ENCODE measurements at places on chromosomes 12 and 14.
A peak's percentile ranks its signal among the peaks of the same experiment; 100 is the strongest.

DNA sequence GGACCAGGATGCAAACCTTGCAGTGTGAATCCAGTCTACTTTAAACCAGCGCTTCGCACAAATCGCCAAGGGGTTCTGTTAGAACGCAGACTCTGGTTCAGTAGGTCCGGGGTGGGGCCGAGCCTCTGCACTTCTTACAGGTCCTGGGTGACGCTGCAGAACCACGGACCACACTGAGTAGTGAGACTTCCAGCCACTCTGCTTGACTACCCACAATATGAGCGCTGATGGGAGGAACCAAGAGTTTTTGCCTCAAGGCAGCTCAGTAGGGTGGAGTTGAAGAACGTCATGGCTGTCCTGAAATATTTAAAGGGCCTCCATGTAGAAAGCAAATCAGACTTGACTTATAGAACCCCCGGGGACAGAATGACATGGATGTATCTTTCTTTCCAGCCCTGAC is 138.0 kb upstream of the CRY1 start:
- DNase-seq = no peak

DNA sequence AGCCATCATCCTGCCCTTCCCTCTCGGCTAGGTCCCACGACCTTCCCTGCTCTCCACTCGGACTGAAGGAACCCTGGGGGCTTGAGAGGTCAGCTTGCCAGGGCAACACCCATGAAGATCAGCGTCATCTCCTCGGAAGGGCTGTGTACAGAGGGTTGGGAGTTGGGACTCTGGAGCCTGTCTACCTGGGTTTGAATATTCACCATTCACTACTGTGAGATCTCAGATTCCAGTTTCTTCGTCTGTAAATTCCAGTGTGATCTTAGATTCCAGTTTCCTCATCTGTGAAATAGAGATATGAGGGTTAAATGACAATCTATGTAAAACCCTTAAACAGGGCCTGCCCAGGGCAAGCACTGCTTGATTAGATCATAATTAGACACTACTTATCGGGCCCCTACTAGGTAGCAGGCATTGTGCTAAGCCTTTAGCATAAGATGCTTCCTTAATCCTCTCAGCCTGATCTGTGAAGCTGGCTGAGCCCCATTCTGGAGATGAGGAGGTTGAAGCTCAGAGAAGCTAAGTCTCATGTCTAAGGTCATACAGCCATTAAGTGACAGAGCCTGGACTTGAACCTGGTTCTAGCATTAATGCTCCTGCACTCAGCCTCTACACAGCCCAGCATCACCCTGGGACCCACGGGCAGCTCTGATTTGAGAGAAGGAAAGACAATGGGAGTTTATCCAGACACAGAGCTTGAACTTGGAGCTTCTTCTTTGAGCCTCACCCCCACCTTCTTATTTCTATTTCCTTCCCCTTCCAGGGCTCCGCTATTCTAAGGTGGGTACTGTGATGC is 612 bp upstream of the ZDHHC22 start:
- DNase-seq = no peak

GRCh38 chr14:64612971-64613666 is 63.4 kb downstream of the PPP1R36 start:
- DNase-seq = no peak

DNA sequence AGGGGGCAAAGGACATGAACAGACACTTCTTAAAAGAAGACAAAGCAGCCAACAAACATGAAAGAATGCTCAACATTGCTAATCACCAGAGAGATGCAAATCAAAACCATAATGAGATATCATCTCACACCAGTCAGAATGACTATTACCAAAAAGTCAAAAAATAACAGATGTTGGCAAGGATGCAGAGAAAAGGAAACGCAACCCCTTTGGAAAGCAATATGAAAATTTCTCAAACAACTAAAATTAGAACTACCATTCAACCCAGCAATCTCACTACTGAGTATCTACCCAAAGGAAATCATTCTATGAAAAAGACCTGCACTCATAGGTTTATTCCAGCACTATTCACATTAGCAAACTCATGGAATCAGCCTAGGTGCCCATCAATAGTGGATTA is 25.6 kb downstream of the MDM1 start:
- DNase-seq = no peak

GRCh38 chr14:69096781-69097475 is 56.0 kb downstream of the DCAF5 start:
- DNase-seq = no peak

GRCh38 chr12:82415402-82415801 is 57.1 kb downstream of the METTL25 start:
- DNase-seq = no peak

- no peak for DNase-seq
These were observed 11.6 kb downstream of the BTG1 start for GRCh38 chr12:92133795-92134637.

DNA sequence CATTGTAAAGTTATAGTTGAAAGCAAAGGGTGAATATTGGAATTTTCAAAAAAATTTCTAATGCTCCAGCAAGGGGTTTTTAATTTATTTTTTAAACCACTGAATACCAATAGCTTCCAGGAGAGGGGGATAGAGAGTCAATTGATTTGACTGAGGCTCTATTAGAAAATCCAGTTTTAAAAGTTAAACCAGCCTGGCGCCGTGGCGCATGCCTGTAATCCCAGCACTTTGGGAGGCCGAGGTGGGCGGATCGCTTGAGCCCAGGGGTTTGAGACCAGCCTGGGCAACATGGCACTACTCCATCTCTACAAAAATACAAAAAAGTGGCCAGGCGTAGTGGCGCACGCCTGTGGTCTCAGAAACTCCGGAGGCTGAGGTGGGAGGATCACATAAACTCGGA is 150.1 kb downstream of the SLC38A4 start:
- DNase-seq = no peak

DNA sequence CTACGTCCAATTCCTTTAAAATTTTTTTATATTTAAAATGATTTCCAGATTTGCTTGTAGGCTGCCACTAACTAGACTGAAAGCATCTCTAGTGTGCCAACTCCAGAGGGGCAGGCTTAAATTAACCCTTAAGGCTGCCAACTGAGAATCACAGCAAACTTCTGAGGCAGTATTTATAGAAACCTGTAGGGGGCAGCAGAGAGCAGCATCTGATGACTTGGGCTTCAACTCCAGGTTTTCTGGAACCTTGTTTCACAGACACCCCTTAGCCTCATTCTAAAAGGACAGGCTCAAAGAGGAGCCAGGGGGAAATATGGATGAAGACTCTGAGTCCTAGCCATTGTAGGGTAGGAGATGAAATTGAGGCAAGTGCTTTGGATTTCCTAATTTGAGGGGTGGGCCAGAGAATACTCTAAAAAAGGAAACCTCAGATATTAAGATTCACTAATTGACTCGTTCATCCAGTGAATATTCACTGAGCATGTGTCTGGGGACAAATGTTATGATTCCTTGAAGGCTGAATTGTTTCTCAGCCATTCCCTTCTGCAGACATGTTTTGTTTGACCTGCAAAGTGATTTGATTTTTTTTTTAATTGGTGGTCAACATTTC is 63.3 kb upstream of the HSPB8 start:
- peak; percentile 28 for DNase-seq

DNA sequence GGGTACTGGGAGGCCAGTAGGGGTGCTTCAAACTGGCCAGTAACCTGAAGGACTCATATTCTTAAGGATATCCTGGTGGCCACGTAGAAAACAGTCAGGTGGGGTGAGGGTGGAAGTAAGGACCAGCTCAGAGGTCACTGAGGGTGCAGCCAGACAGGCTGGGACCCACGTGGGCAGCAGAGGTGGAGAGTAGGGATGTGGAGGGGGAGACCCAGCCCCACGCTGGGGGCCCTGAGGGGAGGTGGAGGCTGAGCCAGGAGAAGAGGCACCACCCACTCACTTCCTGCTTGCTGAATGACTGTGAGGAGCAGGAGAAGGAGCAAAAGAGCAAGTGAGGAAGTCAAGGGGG is 12.6 kb upstream of the SERPINA3 start:
- DNase-seq = no peak

GRCh38 chr12:130026608-130027176 is 122.9 kb upstream of the TMEM132D start:
- no peak for DNase-seq

DNA sequence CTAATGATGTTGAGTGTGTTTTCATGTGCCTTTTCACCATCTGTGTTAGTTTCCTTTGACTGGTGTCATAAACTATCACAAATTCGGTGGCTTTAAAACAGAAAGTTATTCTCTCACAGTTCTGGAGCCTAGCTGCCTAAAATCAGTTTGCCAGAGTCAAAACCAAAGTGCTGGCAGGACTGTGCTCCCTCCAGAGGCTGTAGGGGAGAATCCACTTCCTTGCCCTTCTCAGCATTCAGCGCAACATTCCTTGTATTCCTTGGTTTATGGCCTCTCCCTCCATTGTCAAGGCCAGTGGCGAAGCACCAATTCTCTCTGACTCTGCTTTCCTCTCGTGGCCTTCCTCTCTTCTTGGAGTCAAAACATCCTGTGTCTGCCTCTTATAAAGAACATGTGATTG is 174.2 kb upstream of the PDE3A start:
- DNase-seq = peak; percentile 57

DNA sequence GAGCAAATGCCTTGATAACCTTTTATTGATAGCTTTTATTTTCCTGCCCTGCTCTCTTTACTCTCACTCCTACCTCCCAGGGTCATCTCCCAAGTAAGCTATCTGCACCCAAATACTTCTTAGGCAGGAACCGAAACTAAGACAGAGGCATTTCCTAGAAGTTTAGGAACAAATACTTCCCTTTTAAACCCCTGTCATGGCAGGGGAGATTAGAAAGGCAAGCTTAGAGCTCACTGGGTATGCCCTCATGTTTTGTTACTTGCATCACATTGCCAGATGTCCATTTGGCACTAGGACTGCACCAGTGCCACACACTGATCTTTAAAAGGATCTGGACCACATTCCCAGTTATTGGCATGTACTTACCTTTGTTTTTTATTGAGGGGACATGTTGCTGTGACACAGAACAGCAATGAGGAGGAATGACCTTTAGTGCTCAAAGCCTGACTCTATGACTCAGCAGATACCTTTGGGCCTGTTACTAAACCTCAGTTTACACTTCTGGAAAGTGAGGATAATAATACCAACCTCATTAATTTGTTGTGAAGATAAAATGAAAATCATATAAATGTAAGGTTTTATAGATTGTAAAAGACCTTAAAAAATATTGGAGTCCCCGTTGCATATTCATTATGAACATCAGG is 40.9 kb upstream of the MBIP start:
- DNase-seq = no peak

DNA sequence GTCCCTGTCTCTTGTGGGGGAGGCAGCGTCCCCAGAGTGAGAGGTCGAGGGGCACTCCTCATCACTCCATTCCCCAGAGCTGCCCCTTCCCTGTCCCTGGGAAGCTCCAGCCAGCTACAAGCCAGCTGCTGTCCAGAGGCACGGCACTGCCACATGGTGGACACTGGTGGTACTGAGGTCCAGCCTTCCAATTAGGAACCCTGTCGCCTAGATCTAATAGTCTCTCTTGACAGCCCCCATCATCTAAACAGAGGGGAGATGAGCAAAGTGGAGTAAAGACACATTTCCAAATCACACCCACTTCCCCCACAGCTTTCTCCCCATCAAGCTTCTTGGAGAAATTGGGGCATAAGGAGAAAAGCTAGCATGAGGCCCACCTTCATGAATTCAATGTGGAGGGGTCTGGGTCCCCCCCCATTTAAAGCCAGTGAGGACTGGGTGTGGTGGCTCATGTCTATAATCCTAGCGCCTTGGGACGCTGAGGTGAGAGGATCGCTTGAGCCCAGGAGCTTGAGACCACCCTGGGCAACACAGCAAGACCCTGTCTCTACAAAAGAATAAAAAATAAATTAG is 2.1 kb upstream of the INHBE start:
- DNase-seq = no peak

DNA sequence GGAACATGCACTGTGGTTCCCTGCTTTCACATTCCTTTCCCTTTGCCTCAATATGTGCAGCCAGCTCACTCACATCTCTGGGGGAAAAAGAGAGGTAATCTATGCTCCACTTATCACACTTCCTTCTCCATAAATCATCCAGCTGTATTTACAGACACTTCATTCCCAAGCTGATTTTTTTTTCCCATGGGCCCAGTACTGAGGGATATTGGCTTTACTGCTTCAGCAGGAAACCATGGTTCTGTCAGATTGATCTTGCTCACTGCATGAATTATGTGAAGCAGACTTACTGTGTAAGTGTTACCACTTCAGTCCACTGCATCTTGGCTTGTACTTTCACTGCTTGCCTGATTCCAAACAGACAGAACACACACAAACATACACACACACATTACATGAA is 555.6 kb downstream of the CCER1 start:
- DNase-seq = no peak

DNA sequence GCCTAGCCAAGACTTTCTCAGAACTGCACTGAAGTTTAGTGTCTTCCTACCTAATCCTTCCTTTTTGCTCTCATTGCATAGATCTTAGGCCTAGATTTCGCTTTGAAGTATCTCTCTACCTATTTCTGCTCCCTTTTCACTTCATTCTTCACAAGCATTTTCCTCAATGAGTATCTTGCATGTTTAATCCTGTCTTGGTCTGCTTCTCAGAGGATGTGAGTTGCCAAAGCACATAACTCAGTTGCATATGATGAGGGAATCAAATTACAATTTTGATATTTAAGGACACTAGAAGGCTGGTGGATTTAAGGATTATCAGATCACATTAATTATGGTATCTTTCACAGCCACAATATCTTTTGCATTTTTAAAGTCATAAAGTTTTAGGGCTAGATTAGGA is 195.5 kb upstream of the DAAM1 start:
- no peak for DNase-seq

DNA sequence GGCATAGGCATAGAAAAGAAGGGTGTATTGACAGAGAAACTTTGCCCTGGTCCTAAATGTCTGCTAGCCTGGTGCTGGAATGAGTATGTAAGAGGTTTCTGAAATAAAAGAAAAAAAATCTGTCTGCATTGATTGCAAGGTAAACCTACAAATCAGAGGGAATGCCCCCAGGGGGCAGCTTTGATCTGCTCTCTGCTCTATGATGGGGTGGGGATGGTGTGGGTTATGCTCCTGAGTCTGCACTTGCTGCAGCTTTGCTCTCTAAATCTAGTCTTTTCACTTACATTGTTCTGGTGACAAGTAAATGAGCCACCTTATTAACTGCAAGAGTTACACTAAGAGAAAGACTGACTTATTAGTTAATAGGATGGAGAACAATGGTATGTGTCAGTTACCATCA is 468.4 kb upstream of the STXBP6 start:
- no peak for DNase-seq

- DNase-seq = no peak
These were observed 128.1 kb upstream of the AMIGO2 start for GRCh38 chr12:47207829-47208248.

- no peak for DNase-seq
These were observed 2.5 kb upstream of the CTDSP2 start for GRCh38 chr12:57849035-57849434.

GRCh38 chr14:68282479-68283377 is 463.1 kb downstream of the RAD51B start:
- no peak for DNase-seq

DNA sequence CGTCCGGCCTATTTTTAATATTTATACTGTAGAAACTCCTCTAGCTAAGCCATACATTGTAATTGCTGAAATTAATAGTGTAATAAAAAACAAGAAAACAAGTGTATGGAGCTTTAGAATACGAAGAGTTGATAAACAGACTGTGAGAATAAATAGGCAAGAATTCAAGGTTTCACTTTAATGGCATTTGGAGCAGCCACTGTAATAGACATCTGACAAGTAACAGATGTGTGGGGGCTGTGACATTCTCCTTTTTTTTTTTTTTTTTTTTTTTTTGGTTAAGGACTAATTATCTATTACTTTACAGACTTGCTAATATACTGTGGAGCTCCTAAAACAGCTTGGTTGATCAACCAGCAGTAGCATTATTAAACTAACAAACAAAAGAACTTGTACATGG is 42.1 kb upstream of the CFAP54 start:
- no peak for DNase-seq
